ENCODE measurements at places on chromosomes 12 and 14.

DNA sequence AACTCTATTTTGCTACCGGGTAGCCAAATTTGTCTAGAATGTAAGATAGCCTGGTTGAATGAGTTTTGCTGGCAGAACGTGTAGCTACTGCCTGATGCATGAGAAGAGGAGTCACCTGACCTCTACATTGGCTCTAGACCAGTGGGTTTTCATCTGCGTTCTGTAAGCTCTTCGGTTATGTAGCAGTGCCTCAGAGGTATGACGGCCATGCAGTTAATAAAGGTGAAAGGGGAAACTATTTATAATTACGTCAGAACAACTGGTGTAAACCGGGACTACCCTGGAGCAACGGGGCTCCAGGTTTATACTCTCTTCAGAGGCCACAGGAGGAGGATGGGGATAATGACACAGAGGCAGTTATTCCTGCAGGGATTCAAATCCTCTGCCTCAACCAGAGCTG is 173.4 kb upstream of the KITLG start:
- DNase-seq, result no peak

GRCh38 chr14:82642425-82642824 is 1108.8 kb upstream of the SEL1L start:
- no peak for DNase-seq

DNA sequence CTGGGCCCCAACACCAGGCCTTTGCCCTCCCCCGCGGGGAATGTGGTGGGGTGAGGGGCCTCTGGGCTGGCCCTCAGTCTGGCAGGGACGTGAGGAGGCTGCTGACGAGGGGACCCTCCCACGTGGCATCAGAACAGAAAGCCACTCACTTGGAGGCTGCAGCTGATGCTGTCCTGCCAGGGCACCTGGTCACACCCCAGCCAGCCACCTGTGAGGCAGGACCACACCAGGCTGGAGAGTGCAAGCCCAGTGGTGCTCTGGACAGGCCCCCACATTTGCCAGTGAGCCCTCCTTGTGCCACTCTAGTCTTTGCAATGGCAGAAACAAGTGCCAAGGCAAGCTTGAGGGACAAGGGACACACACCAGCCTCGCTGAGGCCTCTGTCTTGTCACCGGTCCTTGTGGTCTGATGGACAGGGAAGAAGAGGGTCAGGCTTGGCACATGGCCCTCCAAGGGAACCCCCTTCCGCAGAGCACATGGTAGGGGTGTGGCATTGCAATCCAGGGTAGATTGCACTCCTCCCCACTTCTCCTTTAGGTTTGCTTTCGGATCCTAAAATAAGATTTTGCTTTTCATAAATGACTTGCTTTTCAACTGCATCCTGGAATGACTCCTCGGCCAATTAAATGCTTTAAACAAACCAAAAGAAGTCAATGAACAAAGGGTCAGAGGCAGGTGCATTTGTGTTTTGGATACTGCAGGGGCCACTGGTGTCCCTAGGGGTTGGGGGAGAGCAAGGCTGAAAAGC is 53.7 kb downstream of the CCDC88C start:
- no peak for DNase-seq

DNA sequence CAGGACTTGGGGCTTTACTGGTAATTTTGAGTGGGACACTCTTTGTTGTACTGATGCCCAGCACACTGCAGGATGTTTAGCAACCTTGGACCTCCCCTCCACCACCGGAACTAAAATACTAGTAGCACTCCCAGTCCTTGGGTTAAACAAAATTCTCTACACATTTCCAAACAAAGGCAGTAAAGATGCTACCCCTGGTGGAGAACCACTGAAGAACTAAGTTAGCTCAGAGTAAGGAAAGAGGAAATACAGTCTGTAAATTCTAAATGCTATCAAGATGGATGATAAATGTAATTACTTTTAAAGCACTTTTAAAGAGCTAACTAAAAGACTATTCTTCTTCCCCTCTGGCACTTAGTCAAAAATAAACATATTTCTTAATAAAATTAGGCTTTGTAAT is 64.1 kb downstream of the LRP6 start:
- DNase-seq, result no peak

DNA sequence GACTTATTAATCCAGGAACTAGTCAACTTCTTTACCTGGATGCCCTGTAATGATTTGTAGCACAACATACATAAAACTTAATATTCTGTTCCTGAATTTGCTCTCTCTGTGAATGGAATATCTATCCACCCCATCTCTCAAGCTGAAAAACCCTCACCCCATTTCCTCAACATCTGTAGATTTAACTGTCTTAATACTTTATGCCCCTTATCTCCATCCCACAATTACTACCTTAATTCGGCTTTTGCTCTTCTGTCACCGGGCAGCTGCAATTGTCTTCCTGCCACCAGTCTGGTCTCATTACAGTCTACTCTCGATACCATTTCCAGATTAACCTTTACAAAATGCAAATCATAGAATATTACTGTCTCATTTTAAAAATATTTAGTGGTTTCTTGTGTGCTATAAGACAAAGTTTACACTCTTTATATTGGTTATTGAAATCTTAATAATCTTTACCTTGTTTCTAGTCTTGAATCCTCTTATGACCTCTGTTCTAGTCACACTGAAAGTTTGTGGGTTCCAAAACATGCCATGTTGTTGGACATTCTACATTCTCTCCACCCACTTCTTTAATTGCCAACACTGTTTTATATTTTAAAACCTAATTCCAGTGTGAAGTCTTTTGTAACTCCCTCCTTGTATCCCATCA is 347.3 kb downstream of the RAD51B start:
- DNase-seq, result no peak

DNA sequence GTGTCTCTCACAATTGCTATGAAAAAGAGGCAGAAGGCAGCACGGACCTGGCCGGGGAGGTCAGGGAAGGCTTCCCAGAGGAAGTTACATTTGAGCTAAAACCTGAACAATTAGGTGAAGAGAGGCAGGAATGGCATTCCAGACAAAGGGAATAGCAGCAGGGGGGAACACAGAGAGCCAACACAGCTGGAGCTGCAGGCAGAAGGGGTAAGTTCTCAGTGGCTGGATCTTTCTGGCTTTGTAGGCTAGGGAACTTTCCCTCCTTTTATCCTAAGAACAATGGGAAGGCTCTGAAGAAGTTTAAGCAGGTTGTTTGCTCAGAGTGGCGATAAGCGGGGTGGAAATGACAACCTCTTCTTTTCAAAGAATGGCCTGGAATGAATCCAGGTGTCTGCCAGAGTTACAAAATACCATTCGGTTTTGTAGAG is 100.0 kb downstream of the PRIMA1 start:
- no peak for DNase-seq

GRCh38 chr12:108948367-108948766 is 68.5 kb downstream of the DAO start:
- DNase-seq, result no peak

- no peak for DNase-seq
These were observed 663 bp downstream of the ANKRD33 start for GRCh38 chr12:51888316-51889215.

- peak; percentile 29 for DNase-seq
These were observed 1.0 kb downstream of the HIP1R start for GRCh38 chr12:122836027-122836921.

GRCh38 chr14:70663707-70664179 is 22.0 kb downstream of the TTC9 start:
- DNase-seq, result no peak

DNA sequence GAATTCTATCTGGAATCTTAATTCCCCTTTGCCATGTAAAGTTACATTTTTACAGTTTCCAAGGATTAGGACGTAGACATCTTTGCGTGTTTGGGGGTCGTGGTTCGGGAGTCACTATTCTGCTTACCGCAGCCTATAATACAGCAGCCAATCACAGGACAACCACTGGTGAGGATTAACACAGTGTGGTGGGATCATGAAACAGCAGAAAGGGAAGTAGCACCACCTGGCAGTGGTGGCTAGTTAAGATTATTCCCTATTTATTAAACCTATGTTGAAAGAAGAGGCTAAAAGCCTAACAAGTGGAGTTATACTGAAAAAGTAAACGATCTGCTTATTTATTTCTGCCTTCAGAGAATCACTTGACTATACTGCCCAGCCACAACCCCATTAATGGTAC is 71.7 kb downstream of the IPO8 start:
- DNase-seq, result no peak

DNA sequence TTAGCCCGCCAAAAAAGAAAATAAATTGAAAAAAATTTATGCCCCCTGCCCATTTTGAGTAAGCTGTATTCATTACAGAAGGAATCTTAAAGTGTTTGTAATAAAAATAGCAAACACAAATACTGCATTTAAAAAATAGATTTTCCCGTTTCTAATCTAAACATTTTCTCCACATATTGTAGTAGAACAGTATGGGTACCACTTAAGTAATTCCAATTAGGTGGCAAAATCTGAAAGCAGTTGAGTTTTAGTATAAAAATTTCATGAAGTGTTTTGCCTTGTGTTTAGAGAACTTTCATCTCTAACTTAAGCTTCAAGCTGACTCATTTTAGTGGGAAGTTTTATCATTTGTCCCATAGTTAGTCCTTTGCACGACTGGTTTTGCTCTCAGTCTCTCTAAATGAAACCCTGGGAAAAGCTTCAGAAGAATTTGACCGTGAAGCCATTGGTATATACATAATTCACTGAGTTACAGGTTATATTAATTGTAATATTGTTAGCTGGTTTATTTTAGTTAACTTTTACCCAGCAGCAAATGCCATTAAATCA is 214.6 kb downstream of the ERC1 start:
- no peak for DNase-seq

GRCh38 chr14:83170165-83170564 is 1636.5 kb upstream of the SEL1L start:
- DNase-seq, result no peak

- no peak for DNase-seq
These were observed 142.1 kb downstream of the SLC16A7 start for GRCh38 chr12:59737725-59738463.

DNA sequence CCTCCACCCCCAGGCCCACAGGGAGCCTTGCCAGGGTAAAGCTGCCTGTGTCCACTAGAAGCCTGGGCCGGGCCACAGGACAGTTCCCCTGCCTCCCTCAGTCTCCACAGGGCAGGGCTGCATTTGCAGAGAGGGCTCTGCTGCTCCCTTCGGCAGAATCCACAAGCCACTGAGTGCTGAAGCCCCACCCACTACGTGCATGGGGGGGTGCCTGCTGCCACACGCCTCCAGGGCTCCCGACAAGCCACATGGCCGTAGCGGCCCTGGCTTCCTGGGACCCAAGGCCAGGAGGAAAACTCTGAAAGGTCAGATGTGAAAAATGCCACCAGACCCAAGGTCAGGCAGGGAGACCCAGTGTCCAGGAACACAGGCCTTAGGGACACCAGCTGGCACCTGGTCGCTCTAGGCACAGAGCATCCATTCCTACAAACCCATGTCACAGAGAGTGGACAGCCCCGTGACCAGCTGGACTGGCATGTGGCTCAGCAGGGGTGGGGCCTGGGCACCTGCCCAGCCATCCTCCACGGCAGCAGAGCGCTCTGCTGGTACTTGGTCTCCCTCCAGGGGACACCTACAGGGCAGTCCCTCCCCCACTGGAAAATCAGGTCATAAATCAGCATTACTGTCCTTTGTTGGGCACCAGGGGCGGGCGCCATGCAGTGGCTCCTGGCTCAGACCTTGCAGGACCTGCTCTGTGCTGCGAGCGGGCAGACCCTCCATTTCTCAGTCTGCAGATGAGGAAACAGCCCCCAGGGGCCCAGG is 42.9 kb downstream of the CCDC85C start:
- DNase-seq, result no peak

GRCh38 chr12:121717041-121717699 is 4.6 kb downstream of the TMEM120B start:
- DNase-seq, result no peak

- DNase-seq, result no peak
These were observed 92.9 kb downstream of the KSR2 start for GRCh38 chr12:117875744-117876435.

DNA sequence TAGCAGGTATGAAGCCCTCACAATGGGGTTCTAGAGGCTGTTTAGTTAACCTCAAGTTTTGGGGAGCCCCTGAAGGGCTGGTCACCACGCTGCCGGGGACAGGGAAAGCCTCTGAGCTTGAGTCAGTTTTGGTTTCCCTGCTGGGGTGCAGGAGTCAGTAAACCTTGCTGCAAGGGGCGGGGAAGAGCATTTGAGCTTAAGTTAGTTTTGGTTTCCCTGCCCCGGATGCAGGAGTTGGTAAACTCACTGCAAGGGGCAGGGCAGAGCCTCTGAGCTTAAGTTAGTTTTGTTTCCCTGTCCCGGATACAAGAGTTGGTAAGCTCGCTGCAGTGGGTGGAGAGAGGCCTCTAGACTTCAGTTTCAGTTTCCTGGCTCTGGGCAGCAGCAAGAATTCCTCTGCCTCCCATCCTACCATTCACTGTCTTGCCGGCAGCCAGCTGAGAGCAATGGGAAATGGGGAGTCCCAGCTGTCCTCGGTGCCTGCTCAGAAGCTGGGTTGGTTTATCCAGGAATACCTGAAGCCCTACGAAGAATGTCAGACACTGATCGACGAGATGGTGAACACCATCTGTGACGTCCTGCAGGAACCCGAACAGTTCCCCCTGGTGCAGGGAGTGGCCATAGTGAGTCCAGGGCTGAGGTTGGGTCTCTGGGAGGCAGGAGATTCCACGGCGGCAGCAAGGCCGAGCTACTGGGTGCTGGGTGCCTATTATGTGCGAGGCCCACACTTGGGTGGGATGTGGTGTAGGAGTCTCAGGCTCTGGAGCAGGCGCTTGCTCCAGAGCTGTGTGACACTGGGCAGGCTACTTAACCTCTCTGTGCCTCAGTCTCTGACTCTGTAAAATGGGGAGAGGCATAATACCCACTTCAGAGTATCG is at the start of gene OAS2:
OAS2 (plus strand) TSS at position 357 of the 878 bp plus-strand sequence; CDS start at position 447, 90 bp downstream.
- DNase-seq, result peak; percentile 76

DNA sequence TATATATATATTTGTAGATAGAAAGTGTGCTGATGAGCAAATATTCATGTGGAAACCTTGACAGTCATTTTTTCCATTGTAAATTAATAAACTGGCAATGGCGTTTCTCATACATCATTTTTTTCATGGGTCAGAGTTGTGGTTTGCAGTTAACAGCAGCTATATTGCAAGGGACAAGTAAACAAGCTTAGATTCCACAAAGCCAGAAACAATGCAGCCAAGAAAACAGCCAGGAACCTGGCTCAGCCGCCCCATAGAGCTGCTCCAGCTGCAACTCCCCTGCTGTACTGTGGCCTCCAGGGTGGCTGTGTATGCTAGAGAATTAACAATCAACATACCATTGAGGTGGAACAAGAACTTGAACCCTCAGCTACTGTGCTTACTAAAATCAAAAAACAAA is 298.2 kb downstream of the TMEM132D start:
- no peak for DNase-seq

GRCh38 chr12:998020-998874 is 7.2 kb downstream of the ERC1 start:
- no peak for DNase-seq

- no peak for DNase-seq
These were observed 9.9 kb downstream of the TUNAR start for GRCh38 chr14:95886366-95887056.
